ENCODE measurements at places on chromosomes 16 and 17. TPM values are rescaled to one million over a fixed set of nuclear protein-coding genes. Genes with fewer than 3 reads are reported as not detected.

DNA sequence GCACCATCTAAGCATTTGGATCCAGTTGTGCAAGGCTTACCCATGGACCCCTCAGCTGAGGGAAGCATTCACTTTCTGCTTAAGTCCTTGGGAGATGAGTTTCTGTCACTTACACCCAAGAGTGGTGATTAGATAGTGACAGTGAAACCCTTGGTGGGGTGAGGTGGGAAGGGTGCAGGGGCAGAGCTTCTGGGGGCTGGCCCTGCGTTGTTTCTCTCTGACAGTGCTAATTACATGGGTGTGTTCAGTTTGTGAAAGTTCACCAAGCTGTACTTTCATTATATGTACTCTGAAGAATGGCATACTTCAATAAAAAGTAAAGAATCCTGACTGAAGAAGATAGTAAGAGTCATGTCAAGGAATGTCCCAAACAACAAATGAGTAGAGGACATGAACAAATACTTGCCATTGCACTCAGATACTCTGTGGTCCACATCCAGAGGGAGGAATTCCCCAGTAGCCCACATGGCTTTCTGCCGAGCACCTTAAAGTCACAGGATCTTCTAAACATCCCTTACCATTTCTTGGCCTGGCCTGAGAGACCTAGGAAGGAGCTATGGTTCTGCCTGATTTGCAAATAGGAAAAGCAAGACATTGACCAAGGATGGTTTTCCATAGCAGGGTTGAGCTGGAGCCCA, 8.4 kb downstream of the CHST6 start:
- DNase-seq: no peak

- no peak for DNase-seq
Observed at GRCh38 chr17:42680331-42680808, 1.3 kb downstream of the CCR10 start.

- DNase-seq: no peak
Observed at GRCh38 chr17:59167571-59168001, 12.0 kb downstream of the PRR11 start.

PRPF8 gene
- polyA plus RNA-seq: 298 TPM

DNA sequence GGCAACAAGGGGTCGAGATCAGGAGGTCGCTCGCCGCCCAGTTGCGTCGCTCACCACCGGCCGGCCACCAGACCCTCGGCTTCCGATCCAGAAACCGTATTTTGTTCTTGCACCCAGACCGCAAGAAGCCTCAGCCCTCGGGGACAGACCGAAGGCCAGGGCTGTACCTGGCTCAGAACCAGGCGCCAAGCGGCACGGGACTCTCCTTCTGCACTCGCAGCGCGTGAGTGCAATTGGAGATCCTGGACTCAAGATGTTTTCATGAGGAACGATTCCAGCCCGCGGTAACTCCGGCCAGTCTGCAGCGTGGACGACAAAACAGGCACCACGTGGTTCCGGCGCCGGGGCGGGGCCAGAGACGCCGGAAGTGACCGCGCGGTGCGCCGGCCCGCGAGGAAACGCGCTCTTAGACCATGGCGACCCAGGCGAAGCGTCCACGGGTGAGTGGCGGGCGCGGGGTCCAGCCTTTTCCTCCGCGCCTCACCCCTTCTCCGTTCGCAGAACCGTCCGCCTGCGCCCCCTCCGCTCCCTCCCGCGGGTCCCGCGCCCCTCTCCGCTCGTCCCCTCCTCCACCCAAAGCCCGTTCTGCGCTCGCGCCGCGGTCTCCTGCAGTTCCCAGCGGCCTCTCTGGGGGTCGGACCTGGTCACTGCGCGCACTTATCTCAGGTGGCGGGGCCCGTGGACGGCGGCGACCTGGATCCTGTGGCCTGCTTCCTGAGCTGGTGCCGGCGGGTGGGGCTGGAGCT, at the start of gene SETD6:
SETD6 (plus strand) TSS at position 393 of the 746 bp plus-strand sequence; CDS start at position 414, 21 bp downstream.
- peak; percentile 79 for DNase-seq

DNA sequence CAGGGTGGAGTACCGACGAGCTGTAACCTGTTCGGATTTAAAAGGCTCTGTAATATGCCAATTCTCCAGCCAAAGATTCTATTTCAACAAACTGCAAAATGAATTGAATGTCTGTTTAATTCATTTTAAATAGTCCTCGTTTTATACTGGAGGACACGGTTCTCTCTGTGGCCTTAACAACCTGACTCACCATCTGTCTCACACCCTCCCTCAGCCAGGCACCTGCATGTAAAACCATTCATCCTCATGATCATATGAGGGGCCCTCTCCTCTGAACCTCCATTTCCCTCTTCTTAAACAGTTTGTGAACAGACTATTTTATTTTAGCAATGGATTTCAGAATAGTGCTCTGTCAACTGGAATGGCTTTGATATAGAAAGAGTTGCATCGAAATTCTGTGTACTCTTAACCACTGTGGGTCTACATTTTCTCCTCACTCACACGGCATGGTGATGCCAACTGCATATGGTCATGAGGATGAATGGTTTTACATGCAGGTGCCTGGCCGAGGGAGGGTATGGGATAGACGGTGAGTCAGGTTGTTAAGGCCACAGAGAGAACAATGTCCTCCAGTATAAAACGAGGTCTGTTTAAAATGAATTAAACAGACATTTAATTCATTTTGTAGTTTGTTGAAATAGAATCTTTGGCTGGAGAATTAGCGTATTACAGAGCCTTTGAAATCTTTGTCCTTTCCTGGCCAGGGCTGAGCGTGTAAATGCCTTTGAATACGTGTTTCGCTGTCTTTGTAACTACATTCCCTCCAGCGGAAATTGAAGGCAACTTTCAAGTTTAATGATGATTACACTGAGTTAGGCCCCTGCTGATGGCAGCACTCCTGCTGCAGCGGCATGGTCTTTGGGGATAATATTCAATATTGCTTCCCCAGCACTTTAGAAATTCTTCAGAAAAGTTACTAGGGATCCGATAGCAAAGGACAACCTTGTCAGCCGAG, 329.6 kb downstream of the SNX29 start:
- DNase-seq: no peak

GRCh38 chr16:74320707-74321106, 24.1 kb downstream of the PSMD7 start:
- DNase-seq: no peak
